Kidney (tissue), 22 donors: ENCODE measurements at places on chromosomes 7 and 10. TPM values are rescaled to one million over a fixed set of nuclear protein-coding genes. Genes with fewer than 3 reads are reported as not detected.

DNA sequence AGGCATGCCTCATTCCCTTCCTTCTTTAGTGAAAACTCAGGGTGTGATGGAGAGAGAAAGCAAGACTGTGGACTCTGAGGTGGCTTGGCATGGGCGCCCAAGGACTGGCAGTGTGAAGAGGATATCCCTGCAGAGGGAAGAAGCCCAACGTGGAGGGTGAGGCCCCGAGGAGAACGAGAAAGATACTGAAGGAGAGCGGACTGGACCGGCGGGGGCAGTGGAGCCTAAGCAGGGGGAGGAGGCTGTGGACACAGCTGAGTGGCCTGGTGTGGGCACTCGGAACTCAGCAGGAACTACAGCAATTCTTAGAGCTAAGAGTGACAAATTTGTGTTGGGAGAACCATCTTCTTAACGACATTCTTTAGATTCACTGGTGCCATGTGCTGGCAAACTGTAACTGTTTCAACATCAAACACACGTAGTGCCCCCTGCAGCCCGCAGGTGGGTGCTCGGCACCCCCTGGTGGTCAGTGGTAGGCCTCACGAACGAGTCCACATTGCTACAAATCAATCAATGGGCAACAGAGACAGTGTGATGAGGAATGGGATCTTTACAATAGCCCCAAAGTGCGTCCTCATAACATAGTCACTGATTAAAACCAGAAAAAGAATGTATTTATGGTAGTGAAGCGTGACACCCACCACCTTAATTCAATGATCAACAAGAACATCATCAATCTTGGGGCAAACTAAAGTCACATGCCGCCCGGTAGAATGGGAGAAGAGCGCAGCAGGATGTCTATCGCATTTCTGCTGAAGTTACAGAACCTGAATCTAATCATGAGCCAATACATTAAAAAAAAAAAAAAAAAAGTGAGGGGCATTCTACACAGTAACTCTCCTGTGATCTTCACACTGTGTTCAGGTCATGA lies 2.0 kb upstream of the SFTPA1 start:
- no peak for DNase-seq

DNA sequence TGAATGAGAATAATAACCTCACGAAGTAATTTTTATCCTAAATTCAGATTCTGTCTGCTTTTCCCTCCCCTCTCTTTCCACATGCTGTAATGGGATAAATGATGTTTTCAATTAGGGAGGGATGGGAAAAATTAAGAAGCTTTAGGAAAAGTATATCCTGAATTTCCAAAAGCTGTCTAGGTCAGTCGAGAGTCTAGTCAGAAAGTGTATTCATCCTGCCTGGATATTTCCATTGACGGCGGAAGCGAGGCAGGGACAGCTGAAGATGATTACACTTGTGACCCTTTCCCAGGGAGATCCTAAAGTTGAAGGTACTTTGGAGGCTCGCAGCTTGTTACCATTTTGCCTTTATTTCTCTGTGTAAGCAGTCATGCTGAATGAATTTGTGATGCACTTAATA lies 204.1 kb downstream of the ZNF365 start:
- DNase-seq: no peak

SLC26A5 gene
- 1.2 TPM for total RNA-seq

DNA sequence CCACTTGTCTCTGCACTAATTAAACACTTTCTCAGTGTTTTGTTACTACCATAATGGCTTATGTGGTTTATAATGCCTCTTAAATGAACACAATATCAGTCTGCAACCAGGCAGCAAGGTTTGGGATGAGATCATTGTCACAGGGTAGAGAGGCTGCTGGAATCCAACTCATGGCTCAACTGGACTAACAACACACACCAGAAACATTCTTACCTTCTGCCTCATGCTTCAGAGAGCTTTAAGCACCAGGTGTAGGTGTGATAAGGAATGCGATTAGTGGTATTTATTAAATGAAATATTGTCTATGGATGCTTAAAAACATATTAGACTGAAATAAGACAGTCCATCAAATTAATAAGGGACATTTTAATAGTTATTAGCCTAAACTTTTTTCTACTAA lies 25.4 kb downstream of the PTF1A start:
- DNase-seq: no peak

DNA sequence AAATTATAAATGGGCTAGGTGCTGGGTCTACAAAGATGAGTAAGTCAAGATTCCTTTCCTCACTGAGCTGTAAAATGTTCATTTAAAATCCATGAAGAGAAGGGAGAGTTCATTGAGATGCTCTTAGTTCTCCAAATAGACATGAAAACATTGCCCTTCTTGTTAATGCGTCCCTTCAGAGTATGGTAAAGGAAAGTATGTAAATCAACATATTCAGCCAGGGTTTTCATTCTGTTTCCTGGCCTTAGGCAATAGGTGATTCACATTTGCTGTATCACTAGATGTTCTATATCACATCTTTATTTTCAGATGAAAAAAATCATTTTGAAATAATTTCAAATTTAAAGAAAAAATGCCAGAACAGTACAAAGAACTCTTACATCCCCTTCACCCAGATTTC lies 5.4 kb downstream of the ANKIB1 start:
- DNase-seq: no peak

GRCh38 chr7:119482209-119482608 lies 790.8 kb upstream of the KCND2 start:
- DNase-seq: no peak

- DNase-seq: no peak
Measured at GRCh38 chr7:14717169-14717568, 185.4 kb downstream of the DGKB start.

ANTXRL gene
- total RNA-seq: 0.16 TPM

- DNase-seq: no peak
Measured at GRCh38 chr10:86707505-86707904, 39.2 kb downstream of the LDB3 start.

NPY gene
- total RNA-seq: not detected

- DNase-seq: peak; percentile 90
Measured at GRCh38 chr10:73940634-73941221, 29.8 kb downstream of the PLAU start.

CYP2E1 gene
- 2.9 TPM for total RNA-seq

DNA sequence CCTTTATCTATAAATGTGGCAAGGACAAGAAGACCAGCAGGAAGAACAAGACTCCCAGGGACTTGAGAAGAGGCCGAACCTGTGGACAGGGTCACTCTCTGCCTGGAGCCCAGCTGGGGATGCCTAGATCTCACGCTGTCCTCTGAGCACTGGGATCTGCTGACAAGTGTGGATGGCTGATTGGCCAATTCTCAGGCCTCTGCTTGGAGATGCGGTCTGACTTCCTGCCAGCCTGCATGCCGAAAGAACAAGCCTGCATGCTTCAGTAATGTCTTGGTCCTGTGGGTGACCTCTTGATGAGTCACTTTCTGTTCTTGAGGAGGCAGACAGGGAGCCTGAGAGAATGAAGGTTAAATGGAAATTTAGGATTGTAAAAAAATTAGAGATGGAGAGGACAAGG lies 84.7 kb downstream of the TMEM178B start:
- peak; percentile 87 for DNase-seq

LMTK2 gene
- total RNA-seq: 24.8 TPM
